ENCODE measurements at places on chromosomes 5 and 9.

DNA sequence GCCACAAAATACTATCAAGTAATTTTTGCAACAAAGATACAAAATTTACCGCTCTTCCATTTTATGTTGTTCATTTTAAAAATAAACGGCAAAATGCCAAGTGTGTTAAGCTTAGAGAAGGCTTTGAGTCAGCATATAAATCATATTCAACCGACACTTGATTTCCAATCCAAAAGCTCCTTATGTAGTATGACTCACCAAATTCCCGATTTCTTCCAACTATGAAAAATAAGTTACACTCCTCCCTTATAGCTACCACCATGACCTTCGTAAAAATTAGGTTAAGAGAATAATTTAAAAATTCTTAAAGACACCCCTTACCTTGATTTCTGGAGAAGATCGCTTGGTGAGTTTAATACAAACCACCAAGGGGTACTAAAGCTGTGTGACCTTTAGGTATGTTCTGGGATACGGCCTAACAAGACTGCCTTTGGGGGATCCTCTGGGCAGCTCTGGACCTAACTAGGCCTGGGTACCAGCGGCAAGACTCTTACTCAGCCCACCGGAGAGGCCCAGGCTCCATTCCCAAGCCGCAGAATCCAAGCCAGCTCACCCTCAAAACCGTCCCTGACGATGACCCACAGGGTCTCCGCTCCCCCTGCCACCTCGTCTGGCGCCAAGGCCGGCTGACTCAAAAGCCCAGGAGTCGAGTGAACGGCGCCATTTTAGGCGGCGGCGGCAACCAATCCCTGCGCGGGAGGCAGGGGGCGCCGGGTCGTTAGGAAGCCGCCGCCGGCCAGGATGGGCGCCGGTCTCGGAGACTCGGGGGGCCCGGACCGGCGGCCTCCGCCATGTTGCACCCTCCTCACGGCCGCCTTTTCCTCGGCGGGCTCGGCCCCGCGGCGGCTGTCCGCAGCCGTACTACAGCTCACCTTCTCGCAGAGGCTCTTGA, 739 bp downstream of the PPP2CA start:
- peak; percentile 38 for DNase-seq

GRCh38 chr5:147203213-147203612, 31.6 kb upstream of the STK32A start:
- no peak for DNase-seq

GRCh38 chr5:89190515-89191265, 307.7 kb upstream of the MEF2C start:
- no peak for DNase-seq

GRCh38 chr5:77859306-77859705, 83.2 kb upstream of the TBCA start:
- no peak for DNase-seq

GRCh38 chr9:10773136-10773535, 160.3 kb upstream of the PTPRD start:
- DNase-seq = no peak

GRCh38 chr5:127568166-127568565, 50.7 kb downstream of the PRRC1 start:
- DNase-seq = no peak

GRCh38 chr5:154200221-154200620, 9.7 kb downstream of the GALNT10 start:
- DNase-seq = no peak

DNA sequence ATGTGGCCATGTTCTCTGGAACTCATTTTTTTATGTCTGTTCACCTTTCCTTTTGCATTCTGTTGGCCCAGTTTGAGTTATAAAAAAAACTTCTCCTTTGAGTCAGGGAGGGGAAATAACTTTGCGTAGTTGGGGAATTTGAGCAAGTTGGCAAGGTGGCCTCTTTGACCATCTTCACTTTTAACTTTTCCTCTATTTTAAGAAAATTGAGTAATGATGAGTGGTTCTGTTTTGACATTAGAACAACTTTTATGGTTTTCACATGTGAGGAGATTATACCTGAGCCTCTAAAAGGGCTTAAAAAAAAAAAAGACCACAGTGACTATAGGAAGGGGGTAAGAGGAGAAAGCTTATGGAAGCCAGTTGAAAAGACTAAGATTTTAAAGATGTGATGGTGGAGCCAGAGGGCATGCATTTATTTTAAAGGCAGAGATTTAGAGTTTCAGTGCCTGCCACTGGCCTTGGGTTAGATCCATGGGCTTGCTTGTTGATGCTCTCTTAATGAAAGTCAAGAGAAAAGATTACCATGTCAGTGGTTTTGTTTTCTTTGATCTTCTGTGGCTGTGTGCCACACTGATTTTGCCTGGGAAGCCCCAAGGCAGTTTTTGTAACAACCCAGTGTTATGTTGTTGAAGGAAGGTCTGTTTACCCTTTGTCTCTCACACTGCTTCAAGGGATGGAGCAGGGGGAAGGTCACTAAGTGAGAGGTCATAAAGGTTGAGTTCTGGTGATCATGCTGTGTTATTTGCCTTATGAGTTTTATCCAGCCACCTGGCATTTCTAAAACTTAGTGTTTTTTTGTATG, 219.7 kb upstream of the CD180 start:
- DNase-seq = no peak

DNA sequence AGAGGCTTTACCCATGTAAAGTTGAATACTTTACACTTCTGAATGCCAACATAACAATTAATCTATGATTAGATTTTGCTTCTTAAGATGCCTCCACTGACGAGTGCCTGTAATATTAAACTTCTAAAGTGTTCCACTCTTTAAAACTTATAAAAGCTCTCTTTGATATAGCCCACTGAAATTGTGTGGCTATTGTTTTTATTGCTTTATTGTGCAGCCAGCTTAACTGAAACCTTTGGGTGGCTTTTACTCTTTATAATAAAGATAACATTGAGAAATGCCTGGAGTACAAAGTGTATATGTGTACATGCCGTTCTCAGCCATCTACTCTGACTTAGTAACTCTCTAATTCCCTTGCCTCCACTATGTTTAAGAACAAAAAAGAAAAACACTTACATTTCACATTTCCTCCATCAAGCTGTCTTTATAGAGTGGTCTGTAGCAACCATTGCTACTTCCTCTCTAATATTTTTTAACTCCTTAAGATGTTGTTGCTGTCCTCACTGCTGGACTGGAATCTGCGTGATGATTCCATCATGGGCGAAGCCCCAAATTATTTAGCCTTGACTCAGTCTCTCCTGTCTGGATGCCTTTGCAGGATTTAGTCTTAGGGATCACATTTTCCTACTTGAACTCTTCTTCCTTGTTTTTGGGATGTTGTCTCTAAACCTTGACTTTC, 9.1 kb downstream of the PIK3R1 start:
- no peak for DNase-seq

DNA sequence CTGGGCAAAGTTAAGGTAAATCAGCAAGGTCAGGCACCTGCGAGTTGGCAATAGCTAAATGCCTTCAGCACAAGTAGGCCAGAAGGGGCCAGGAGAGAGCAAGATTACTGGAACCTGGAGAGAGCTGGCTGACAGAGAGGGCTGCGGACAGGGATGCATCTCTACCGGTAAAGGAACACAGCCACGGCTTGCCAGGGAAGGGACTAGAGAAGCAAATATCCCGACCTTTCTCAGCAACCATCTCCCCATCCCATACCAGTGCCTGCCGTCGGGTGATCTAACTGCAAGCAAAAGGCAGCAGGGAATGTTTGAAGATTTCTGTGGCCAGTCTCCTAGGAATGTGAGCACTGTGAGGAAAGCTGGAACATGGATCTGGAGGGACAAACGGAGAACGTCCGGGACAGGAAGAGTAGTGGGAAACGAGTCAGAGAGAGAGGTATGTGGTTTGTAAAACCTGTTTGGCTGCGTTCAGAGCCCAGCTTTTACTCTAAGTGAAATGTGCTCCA, 15.9 kb upstream of the ABLIM3 start:
- DNase-seq = no peak

GRCh38 chr9:78713614-78714405, 416.9 kb downstream of the PSAT1 start:
- no peak for DNase-seq

DNA sequence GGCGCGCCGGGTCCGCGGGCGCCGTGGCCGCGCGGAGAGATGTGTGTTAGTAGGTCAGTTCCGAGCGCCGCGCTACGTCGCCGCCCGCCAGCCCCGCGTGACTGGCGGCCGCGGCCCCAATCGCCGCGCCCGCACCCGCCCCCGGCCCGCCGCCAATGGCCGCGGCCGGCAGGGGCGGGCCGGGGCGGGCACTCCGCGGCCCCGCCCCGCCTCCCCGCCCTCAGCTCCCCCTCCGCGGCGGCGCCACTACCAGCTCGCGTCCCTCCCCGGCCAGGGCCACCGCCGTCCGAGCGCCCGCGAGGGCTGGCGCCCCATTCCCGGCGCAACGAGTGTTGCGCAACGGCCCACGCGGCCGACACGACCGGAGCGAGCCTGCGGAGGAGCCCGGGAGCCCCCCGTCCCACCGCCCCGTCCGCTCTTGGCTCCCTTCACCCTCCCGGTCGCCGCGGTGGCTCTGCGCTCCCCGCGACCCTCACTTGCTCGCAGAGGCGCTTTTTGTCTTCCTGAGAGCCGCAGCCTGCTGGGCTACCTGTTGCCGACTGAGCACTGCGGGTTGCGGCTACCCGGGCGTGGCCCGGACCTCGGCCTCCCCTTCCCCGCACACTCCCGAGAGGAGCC, at the start of gene NFIL3:
TSS of gene NFIL3 (minus strand) at position 48 of the 618 bp plus-strand sequence. CDS start 13,098 bp downstream, outside the sequence.
- DNase-seq = peak; percentile 52

DNA sequence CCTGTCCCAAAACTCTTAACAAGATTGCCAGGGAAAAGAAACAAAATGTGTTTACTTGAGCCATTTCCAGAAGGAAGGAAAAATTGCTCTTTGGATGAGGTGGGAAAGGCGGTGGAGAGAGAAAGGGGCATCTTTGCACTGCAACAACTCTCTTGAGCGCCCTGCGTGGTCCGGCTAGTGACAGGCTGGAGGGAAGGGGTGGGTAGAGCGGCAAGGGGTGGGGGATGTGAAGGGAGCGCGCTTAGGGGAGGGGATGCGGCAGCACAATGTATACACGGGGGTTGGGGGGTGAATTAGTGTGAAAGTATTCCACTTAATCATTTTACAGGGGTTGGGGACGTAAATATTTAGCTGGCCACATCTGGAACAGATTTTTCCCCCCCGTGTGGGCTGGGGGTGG, 1.3 kb downstream of the FGF10 start:
- DNase-seq = no peak

DNA sequence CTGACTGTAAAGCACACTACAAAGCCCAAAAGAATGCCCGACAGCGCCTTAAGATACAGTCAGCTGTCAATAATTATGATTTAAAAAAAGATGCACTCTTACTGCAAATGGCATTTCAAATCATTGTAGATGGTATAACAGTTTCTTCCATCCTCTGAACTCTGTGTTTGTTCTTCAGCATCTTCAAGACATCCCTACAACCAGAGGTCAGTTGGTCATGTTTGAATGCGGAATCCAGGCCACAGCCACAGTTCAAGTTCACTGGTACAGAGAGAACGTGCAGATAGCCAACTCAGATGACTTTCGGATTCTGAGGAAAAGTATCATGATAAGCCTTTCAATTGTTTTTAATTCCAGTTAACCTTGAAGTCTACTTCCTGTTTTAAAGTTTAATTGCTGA, 8.7 kb upstream of the MYOT start:
- DNase-seq = no peak

DNA sequence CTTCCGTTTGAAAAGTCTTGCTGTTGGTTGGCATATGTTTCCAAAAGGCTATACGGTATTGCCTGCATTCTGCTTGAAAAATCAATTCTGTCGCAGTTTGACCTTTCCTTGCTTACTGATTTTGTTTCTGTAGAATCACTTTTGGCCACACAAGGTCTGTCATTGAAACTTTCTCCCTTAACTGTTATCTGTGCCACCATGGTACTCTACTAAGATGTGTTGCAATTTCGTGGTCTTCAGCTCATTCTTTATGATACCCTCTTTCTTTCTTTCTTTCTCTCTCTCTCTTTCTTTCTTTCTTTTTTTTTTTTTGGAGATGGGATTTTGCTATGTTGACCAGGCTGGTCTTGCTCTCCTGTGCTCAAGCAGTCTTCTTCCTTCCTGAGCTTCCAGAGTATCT, 4.5 kb downstream of the OSTF1 start:
- DNase-seq = no peak

- DNase-seq = no peak
These were observed 417.5 kb upstream of the MEF2C start for GRCh38 chr5:89300426-89300970.

- DNase-seq = no peak
These were observed 46.7 kb upstream of the TBC1D9B start for GRCh38 chr5:179954434-179954833.

GRCh38 chr5:170638454-170639220, 134.8 kb downstream of the KCNIP1 start:
- DNase-seq = peak; percentile 52

DNA sequence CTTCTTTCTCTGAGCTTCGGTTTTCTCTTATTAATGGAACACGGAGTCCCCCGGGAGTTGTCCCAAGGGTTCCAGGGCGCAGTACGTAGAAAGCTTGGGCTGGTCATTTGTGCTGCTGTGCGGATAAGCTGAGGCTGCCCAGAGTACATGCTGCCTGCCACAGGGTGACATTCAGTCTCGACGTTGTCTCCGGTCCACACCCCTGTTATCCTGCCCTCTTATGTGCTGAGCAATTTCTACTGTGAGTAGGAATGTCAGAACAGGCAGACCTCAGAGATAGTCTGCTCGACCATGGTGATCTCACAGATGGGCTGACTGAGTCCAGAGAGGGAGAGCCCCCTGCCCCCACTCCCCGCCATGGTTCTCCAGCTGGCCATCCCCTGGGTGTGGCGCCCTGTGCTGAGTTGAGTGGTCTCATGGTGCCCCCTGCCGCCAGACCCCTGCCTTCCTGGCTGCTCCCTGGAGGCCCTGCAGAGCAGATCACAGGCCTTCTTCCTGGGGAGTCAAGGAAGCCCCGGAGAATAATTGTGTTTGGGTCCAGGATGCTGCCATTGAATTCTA, 124.0 kb downstream of the RGS3 start:
- DNase-seq = peak; percentile 6

GRCh38 chr5:149448831-149449714, 70.0 kb upstream of the IL17B start:
- no peak for DNase-seq

- no peak for DNase-seq
These were observed 22.9 kb upstream of the ASS1 start for GRCh38 chr9:130421802-130422276.

- no peak for DNase-seq
These were observed 556.5 kb upstream of the SEMA6A start for GRCh38 chr5:117131048-117131679.

GRCh38 chr5:55868846-55869245, 17.7 kb downstream of the IL31RA start:
- DNase-seq = no peak

DNA sequence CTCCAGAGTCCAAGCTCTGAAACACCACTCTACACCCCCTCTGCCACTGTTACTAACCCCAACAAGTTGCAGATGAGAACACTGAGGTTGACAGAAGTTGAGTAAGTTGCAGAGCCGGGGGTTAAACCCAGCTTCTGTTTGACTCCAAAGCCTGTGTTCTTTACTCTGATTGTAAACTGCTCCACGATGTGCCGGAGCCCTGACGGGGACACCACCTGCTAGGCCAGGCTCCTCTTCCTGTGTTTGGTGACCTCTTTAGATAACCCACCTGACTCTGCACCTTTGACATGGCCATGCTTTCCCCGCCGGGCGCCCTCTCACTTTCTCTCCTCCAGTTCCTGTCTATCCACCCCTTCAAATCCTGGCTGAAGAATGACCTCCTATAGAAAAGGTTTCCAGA, 96.7 kb downstream of the PAX5 start:
- DNase-seq = no peak

GRCh38 chr9:8648271-8648845, 848.8 kb upstream of the DMAC1 start:
- no peak for DNase-seq

GRCh38 chr5:125424402-125425141, 678.1 kb upstream of the ZNF608 start:
- no peak for DNase-seq

GRCh38 chr5:5736007-5736406, 313.5 kb downstream of the ICE1 start:
- no peak for DNase-seq
